HuH-7 (cell line): ENCODE measurements at places on chromosomes 4 and X.

DNA sequence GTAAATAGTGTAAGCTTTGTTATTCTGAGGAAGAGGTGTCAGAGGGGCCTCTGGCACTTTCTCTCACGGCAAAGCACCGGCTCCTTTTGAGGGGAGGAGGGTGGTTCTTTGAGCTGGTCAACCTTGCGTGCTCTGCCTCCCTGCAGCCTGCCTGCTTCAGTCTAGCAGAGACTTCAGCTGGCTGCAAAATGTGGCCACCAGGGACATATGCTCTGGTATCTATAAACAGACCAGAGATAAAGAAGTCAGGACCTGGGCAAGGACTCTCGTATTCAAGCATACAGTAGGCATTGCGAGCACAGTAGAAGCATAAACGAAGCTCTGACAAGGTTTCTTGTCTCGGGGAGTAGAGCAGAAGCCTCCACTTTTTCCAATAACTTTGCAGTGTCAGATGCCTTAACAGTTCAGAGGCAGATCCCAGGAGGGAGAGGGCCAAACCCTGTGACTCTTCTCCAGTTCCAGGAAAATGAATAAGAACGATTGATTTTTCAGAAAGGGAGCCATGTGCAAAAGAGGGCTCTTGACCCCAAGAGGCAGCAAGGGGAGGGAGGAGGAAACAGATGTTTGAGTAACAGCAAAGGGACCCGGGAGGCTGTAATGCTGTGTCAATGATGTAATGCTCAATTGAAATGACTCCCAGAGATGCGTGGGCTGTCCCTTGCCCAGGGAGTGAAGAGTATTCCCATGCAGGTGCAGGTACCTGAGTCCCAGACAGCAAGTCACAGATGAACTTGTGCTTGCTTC lies 57.9 kb upstream of the TEX13D start:
- DNase-seq, result no peak

GRCh38 chr4:76074468-76074867 lies at the start of gene ART3:
Gene ART3 (plus strand): TSS chr4:76074709. CDS start chr4:76075890, 1,181 bp downstream.
- DNase-seq, result no peak

DNA sequence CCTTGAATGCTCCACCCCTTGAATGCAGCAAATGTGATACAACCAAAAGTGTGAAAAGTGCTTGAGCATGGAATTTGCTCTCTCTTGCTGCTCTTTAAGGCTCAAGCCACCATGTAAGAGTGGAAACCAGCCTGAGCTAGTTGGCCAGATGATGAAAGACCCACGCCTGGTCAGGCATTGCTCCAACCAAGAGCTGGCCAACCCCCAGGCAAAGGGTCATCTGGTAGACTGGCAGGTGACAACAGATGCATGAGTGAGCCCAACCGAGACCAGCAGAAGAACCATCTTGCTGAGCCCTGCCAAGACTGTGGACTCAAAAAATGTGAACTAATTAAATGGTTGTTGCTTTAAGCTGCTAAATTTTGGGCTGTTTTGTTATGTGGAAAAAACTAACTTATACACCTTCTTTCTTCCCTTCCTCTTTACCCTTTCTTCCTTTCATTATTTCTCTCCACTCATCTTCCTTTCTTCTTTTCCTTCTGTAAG lies 32.7 kb downstream of the ADGRG2 start:
- DNase-seq, result no peak

GRCh38 chr4:41366911-41367517 lies 110.3 kb downstream of the UCHL1 start:
- DNase-seq, result no peak

DNA sequence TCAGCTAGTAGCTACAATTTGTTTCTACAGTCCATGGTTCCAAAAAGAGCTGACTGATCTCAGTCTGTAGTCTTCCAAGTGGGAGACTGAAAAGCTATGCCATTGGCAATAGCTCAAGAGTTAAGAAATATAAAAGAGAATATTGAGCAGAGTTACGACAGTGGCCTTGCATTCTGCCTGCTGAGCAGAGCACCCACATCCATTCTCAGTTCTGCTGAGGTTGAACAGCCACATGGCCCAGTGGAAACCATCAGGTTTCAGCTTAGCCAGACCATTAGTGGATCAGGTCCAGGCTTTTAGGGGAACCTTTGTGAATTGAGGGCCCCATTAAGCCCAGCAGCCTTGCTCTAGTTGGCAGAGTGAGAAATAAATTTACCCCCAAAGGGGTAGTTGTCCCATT lies 28.1 kb downstream of the ZNF81 start:
- DNase-seq, result no peak

DNA sequence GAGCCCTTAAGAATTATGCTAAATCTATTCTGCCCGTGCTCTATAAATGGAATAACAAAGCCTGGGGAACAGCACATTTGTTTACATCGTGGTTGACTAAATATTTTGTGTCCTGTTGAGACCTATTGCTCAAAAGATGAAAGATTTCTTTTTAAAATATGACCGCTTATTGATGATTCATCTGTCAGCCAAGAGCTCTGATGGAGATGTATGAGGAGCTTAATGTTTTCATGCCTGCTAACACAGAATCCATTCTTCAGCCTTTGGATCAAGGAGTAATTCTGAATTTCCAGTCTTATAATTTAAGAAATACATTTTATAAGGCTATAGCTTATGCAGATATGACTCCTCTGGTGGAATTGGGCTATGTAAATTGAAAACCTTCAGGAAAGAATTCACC lies 271.3 kb upstream of the FAT4 start:
- no peak for DNase-seq

DNA sequence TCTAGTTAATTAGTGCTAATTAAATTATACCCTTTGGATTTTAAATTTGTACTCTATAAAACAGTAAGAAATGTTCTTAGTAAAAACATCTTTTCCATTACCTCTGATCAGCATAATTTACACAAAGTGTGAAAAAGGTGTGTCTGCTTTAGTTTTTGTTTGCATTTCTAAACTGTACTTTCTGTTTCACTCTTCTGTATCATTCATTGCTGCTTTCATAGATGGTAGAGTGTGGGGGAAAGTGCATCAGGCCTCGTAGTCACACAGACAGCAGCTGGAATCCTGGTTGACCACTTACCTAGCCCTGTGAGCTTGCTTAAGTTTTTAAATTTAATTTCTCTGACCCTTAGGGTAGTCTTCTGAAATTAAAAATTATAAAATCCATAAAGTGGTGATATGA lies 275.4 kb upstream of the PITX2 start:
- DNase-seq, result no peak

DNA sequence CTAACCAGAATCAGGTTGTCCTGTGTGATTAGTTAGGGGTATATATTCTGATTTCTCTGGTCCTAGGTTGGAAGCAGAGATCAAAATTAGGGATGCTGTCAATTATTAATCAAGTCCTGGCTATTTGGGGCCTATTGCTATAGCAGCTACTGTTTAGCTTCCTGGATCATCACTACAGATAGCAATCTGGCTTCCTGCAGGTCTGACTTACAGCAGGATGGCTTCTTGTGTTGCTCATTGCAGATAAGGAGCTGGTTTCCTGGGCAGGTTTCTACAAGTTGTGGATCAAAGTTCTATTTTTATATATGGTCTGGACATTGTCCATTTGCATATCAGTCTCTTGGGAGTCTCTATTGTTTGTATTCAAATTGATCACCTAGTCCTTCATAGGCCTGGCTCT lies 57.7 kb upstream of the C4orf54 start:
- DNase-seq, result no peak

DNA sequence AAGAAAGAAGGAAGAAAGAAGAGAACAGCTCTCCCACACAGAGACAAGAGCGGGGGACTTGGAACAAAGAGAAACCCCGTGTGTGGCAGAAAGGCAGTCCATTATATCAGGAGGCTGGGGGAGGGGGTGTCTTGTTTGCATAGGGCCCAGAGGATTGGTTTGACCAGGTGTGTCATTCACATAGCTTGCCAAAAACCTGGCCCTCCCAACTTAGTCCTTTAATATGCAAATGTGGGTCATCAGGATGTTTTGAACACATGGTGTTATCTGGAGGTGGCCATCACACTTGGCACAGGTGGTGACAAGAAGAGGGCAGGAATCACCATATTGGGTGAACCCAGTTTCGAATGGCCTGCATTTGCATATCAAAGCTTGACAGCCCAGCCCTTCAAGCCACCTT lies 111.7 kb downstream of the LINC00632 start:
- DNase-seq, result no peak

DNA sequence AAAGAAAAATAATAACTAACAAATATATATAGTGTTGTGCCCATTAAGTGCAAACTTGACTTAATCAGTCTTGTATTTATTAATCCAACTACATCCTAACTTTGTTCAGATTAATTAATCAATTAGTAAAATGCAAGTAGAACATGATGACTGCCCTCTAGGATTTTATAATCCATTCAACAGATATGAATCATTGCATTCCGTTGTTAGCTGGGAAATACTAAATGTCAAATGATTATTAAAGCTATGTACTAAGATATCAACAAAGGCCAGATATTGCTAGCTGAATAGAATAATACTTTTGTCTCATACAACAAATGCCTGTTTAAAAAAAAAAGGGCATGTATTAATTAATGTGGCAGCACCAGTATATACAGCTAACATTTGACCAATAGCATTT lies 1366.3 kb downstream of the STIM2 start:
- DNase-seq, result no peak

GRCh38 chrX:15718283-15718970 lies 19.6 kb upstream of the CA5B start:
- no peak for DNase-seq

DNA sequence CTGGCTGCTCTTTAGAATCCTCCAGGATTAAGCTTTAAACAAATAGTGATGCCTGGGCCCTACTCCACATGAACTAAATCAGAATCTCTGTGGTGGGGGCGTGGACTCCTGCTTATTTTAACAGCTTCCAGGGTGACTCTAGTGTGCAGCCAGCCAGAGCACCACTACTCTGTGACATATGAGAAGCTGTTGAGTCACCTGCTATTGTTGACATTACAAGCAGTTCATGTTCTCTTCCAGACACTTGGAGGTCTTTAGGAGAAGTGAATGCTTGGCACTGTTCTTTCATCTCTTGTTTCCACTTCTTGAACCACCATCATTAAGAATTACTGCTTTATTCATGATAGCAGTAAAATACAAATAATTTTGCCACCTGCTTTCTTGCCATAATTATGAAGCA lies 426 bp upstream of the C4orf51 start:
- DNase-seq, result no peak
